ENCODE measurements at places on chromosomes 4 and X.

DNA sequence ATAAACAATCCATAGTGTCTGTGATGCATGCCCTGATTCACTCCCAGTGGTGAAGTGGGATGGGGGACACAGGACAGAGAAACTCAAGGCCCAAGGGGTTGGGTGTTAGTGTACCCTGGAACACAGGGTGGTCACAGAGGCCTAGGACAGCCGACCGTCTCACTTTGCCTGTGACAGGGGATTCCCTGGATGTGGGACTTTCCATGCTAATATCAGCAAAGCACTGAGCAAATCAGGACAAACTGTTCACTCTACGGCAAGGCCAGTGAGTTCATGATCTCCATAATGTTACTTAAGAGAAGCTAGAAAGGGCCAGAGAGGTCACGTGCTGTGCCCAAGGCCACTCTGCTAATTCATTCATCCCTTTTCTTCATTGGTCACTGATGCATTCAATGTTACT is 158.7 kb upstream of the RBPJ start:
- no peak for DNase-seq

GRCh38 chr4:152156442-152156841 is 379.4 kb downstream of the FBXW7 start:
- DNase-seq: no peak

DNA sequence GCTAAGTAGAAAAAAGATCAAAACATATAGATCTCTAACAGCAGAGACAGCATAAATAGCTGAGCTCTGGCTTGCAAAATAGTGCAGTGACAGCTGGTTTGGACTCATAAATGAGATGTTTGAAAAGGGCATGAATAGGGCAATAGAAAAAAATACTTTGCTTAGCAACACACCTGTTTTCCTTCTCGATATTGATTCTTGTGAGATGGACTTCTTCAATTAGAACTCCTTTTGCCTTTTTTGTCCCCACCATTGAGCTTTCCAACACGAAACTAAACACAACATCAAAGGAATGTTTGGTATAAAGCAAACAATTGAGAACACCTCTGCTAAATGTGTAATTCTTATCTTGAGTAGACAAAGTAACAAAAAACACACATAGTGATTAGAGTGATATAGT is 726.3 kb downstream of the RAPGEF2 start:
- no peak for DNase-seq

- DNase-seq: no peak
Observed at GRCh38 chrX:51440365-51440764, 56.0 kb downstream of the NUDT11 start.

GRCh38 chr4:70365479-70365878 is 4.9 kb downstream of the SMR3A start:
- no peak for DNase-seq

- no peak for DNase-seq
Observed at GRCh38 chr4:184939978-184940377, 78.3 kb upstream of the HELT start.

GRCh38 chr4:48370260-48371134 is 29.2 kb downstream of the SLAIN2 start:
- no peak for DNase-seq

DNA sequence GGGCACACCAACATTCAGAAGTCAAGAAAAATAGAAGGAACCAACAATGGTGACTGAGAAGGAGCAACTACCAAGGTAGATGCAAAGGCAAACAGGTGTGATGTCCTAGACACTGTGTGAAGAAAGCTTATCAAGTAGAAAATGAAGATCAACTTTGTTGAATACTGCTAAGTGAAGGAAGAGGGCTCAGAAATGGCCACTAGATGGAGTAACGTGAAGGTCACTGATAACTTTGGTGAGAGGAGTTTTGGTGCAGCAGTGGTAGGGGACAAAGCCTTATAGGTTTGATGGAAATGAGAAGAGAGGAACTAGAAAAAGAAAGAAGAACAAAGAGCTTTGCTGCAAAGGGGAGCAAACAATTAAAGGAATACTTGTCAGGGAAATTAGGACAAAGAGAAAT is 23.5 kb downstream of the OTC start:
- no peak for DNase-seq

DNA sequence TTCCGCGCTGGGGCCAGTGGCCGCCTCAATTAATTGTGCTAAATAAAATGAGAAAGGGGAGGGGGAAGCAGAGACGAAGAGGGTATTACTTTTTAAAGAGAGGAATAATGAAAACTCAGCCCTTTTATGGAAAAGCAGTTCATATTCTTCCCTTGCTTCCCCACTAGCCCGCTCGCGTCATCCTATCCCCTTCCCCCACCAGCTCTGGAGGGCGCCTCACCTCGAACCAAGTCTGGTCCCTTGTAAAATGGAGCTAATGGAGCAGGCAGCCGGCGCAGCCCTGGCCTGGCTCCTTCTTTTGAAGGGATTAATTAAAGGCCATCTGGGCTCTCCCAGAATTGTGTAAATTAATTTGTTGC is 511 bp upstream of the NKX6-1 start:
- DNase-seq: no peak

DNA sequence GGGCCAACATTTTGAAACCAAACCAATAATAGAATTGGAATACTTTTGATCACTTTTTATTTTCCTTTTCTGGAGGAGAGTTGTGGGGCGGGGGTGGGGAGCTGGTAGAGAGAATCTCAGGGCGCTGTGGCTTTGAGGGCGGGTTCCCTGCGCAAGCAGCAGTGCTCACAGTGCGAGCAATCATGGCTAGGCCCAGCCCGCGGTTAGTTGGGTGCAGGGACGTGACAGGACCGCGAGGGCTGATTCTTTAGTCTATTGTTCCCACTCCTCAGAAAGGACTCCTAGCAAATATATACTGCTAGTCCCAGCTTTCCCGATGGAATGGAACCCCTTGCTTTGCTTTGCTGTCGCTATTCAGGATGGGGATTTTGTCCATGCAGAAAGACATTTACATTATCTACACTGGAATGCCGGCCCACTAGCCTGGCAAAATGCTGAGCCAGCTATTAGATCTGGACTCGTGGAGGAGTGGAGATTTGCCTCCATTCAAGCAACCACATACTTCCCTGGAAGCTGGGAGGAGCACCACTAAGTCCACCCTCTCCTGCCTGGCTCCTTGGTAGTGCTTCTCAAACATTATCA is 23.9 kb upstream of the APLN start:
- DNase-seq: peak; percentile 29

- DNase-seq: no peak
Observed at GRCh38 chrX:40543661-40544328, 37.0 kb upstream of the ATP6AP2 start.

GRCh38 chr4:73311428-73311827 is 52.8 kb upstream of the ANKRD17 start:
- DNase-seq: no peak

DNA sequence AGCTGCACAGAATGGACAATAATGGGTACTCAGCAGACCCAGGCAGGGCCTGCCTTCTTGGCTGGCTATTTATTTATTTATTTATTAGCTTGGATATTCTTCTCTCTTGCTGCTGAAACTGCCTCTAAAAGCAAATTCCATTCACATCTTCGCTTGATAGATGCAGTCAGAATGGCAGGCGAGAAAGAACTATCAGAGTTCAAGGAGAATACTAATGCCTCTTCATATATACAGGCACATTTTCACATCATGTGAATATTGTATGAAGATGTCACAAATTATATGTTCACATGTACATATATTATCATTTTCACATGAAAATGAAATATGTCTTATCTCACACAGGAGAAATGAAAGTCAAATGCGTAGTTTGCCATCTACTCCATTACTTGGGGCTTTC is 479.7 kb upstream of the ATOH1 start:
- DNase-seq: no peak

DNA sequence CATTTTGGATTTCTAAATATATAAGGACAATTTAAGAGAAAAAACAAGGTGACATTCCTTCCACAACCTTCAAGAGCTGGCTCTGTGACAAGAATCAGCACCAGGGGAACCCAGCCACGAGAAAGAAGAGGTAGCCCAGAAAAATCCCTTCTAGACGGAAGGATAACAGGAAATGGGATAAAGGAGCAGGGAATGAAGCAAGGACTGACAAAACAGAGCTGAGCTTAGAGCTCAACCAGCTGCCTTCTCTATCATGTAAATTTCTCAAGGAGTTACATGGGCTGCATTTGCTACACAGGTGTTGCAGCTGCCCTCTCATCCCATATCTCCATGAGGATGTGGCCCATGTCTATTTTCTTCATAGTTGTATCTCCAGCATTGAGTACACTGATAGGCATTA is 154.2 kb upstream of the PRDX4 start:
- no peak for DNase-seq

DNA sequence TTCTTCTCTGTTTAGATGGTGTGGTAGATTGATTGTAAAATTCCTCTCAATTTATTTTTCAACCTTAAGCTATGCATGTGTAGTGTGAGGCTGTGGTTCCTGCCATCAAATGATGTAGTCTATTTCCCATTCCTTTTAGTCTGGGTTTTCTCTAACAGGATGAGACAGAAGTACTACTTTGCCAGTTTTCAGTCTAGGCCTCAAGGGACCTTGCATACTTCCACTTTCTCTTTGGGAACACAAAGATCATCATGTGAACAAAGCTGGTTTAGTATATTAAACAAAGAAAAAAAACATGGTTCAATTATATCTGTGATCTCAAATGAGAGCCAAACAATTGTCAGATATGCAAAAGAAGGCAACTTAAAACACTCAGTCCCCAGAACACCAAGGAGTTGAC is 1284.0 kb downstream of the RAPGEF2 start:
- no peak for DNase-seq

- DNase-seq: no peak
Observed at GRCh38 chr4:158130204-158130603, 42.6 kb downstream of the GASK1B start.

DNA sequence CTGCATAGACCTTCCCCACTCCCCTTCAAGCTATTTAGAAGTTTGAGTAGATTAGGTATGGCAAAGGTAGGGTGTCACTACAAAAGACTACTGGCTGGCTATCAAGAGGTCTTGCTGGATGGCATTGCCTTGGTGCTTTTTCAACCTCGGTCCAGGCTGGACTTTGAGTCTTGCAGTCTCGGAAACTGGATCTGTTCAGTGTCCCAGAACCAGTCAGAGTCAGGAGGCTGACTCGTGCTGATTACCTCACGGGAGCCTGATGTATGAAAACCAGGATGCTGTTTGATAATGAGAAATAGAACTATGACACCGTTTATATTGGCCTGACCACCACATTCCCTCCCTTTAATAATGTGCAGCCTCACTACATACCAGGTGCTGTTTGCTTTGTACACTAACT is 2.7 kb upstream of the PHKA1 start:
- DNase-seq: no peak

- DNase-seq: no peak
Observed at GRCh38 chr4:6348408-6348807, 78.8 kb downstream of the WFS1 start.

GRCh38 chr4:18635531-18635930 is 614.0 kb upstream of the LCORL start:
- DNase-seq: no peak

DNA sequence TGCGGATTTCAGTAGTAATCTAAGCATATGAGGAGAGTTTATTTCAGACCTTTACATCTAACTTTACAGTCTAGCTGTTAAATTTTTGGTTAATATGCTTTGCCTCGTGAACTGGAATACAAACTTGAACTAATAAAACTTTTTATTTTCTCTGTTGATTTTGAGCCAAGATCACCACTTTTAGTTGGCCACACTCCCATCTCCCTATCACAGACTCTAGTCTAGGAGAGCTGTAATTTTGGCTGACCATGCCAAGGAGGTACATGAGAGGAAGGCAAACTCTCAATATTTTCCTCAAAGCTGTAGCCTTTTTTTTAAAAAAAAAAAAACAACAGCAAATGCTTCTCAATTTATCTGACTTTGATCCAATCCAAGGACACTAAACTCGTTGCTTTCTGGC is 597.5 kb upstream of the PCDH7 start:
- DNase-seq: no peak
